ENCODE measurements at places on chromosomes 13 and 19.

DNA sequence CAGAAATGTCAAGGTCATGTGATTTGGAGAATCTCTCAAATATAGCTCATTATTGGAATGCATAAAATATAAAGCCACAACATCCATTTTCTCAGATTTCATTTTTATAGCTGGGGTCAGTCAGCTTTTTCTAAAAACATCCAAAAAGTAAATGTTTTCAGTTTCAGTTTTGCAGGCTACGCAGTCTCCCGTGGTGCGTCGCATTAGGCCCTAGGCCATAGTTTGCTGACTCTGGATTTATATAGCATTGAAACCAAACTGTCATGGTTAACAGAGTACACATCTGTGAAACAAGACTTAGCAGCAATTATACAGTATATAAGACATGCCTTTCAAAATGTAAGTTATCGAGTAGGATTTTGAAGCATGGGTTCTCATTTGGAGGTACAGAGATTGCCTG, 140.0 kb downstream of the IRS2 start:
- DNase-seq, result no peak

GRCh38 chr19:45251452-45252354, 632 bp downstream of the MARK4 start:
- DNase-seq, result no peak

- no peak for DNase-seq
These were observed 17.5 kb downstream of the MIPEP start for GRCh38 chr13:23871616-23872220.

GRCh38 chr13:44932850-44933251, 56.4 kb downstream of the NUFIP1 start:
- DNase-seq, result no peak

GRCh38 chr13:28718196-28718542, 601 bp downstream of the SLC46A3 start:
- no peak for DNase-seq

GRCh38 chr19:50823389-50824042, at the start of gene KLK1:
KLK1 (minus strand) TSS chr19:50823787; CDS start chr19:50823748, 39 bp downstream.
- DNase-seq, result no peak

DNA sequence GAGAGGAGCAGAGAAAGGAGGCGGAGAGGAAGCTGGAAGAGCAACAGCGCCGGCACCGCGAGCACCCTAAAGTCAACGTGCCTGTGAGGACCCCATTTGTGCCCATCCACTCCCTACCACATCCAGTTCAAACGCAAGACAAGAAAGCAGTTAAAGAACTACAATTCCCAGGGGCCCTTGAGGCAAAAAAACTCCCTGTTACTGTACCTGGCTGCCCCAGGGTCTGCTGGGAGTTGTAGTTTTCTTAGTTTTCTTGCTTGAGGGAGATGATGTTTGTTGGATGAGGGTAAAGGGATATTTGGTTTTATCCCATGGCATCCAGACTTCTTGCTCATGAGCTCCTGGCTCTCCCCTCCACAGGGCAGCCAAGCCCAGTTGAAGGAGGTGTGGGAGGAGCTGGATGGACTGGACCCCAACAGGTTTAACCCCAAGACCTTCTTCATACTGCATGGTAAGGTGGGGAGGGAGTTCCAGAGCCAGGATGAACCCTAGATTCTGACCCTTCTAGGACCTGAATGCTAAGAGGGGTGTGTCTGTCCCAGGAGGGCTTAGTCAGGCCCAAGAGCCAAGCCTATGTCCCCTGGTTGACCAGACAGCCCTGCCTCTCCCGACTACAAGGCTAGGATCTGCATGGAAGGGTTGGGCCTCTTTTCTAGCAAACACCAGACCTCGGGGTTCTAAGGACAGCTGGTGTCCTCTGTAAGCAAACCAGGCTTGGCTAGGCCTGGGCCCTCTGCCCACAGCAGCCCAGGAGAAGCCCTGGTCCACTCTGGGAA, 13.2 kb downstream of the NUCB1 start:
- no peak for DNase-seq

DNA sequence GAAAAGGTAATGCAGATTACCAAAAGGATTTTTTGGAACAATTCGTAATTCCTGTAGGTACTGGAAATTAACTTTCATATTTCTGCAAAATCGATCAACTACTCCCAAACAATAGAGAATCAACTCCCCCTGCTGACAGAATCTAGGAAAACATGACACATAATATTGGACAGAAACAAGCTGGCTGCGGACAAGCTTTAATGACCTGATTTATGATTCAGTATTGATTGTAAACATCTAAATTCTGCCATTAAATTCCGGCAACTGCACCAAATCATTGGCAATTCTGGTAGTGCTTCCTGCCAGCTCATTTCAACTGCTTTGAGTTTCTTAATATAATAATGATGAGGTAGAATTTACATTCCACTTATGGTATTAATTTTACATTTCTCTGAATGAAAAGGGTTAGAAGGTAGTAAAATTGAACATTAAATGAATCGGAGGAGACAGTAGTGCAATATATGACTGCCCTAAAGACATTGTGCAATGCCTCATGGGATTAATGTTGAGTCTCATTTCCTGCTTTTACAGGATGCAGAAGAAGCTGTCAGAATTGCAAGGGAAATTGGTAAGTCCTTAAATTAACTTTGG, 146.5 kb downstream of the PCCA start:
- DNase-seq, result peak; percentile 20

GRCh38 chr19:27647423-27647822, 1565.5 kb downstream of the UQCRFS1 start:
- no peak for DNase-seq

GRCh38 chr13:108560093-108560492, 69.3 kb upstream of the MYO16 start:
- no peak for DNase-seq

DNA sequence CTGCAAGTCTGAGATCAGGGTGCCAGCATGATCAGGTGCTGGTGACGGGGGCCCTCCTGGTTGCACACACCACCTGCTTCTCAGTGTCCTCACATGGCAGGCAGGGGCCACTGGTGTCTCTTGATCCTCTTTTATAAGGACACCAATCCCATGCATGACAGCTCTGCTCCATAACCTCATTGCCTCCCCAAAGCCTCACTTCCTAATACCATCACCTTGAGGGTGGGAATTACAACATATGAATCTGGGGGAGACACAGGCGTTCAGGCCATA, 15.0 kb upstream of the MIER2 start:
- DNase-seq, result no peak

GRCh38 chr13:34129436-34129835, 311.5 kb downstream of the RFC3 start:
- no peak for DNase-seq

- DNase-seq, result no peak
These were observed 14.3 kb upstream of the FAM124A start for GRCh38 chr13:51207881-51208280.

GRCh38 chr13:78993792-78994191, 334.8 kb upstream of the OBI1 start:
- DNase-seq, result no peak

DNA sequence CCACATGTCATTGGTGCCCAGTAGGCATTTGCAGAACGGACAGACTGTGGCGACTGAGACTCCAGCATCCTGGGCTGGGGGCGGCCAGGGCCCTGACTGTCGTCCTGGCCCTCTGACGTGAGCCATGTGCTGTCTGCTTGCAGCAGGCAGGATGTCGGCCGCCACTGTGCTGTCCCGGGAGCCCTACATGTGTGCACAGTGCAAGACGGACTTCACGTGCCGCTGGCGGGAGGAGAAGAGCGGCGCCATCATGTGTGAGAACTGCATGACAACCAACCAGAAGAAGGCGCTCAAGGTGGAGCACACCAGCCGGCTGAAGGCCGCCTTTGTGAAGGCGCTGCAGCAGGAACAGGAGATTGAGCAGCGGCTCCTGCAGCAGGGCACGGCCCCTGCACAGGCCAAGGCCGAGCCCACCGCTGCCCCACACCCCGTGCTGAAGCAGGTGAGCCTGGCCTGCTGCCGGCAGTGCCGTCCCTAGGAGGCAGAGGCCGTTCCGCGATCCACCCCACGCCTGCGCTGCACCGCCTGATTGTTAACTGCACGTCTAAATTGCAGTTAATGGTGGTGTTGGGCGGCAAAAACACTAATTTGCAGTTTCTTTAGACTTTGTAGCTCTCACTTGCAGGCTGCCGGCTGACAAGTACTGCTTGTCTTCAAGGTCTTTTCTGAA, 14.2 kb downstream of the TSSK6 start:
- no peak for DNase-seq

- no peak for DNase-seq
These were observed 898.9 kb upstream of the MIR17HG start for GRCh38 chr13:90448466-90449037.

DNA sequence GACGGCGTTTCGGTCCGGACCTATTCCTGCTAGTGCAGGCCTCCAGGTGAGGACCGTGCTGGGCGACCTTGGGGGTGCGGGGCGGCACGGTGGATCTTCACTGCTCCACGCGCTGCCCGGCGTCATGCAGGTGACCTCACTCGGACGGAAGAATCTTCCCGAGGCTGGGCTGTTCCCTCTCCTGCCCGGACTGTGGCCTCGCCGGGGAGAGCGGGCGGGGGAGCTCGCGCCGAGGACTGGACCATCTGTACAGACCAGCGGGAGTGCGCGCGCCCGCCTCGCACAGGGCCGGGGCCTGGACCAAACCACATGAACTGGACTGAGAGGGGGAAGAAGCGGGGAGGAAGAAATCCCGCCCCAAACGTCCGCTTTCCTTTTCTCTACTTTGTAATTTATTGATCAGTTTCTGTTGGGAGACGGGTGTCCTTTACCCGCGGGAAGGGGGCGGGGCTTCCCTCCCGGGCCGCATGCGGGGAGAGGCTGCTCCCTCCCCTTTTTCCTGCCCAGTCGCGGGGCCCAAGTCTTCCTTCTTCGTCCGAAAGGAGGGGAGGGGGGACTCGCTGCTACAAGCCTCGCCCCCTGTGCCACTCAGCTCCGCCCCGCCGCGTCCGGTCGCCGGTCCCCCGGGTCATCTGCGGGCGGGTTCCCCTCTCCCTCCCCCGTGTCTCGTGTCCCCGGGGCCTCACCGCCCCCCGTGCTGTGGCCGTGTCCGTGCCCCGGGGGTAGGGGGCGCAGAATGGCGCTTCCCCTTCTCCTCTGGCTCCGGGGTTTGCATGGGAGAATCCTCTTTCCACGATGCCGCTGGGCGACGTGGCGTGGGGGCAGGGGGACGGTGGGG, 4.9 kb downstream of the HRC start:
- peak; percentile 82 for DNase-seq

All from left renal pelvis (tissue), 4 donors.